ENCODE measurements at places on chromosomes 5 and 9.

DNA sequence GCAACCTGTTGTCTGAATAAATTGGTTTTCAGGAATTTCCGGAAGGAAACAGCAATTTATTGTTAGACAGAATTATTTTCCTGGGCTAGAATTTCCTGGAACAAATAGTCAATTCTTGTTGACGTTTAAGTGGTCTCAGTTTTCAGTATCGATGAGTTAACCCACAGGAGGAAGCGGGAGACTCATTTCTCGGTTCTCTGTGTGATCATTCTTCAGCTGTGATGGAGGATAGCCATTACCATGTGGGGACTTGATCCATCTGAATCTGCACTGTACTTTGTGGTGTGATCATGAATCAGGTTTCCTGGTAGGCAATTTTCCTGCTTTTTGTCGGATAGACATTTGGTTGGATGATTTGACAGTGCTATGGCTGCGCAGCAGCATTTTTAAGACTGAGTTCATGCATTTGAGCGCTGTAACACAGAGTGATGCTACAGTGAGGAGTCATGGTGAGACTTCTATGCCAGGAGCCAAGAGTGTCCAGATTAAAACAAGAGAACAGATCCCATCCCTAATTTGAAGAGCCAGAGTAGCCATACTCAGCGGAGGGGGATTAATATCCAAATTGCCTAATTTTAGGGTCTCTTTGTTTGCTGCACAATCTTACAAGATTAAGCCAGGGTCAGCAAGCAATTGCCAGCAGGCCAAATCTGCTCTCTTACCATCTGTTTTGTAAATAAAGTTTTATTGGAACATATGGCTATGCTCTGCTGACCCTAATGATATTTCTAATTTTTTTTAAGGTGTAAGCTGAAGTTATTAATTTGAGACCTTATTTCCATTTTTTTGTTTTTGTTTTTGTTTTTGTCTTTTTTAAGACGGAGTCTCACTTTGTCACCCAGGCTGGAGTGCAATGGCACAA is 355.9 kb downstream of the RAB3C start:
- DNase-seq: no peak

DNA sequence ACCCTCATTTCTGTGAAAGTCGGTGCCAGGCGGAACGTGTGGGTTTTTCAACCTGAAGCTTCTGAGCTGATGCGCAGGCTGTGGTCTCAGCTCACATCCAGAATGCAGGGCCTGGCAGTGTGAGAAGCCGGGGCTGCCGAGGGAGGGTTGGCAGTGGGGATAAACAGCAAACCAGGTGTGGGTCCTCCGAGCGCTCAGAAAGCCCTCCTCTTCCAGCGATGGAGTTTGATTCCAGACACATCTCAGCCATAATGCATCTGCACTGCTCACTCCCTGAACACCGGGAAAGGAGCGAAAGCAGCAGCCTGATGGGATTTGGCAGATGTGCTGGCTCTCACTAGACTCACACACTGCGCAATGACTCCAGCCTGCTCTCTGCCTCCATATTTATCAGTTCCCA is 280.1 kb downstream of the HSPA4 start:
- DNase-seq: no peak

GRCh38 chr9:76269789-76270188 is 124.4 kb downstream of the RFK start:
- DNase-seq: no peak

- DNase-seq: no peak
Measured at GRCh38 chr5:67577424-67577823, 380.8 kb upstream of the CD180 start.

GRCh38 chr5:123278284-123278683 is 144.9 kb downstream of the CEP120 start:
- DNase-seq: no peak

DNA sequence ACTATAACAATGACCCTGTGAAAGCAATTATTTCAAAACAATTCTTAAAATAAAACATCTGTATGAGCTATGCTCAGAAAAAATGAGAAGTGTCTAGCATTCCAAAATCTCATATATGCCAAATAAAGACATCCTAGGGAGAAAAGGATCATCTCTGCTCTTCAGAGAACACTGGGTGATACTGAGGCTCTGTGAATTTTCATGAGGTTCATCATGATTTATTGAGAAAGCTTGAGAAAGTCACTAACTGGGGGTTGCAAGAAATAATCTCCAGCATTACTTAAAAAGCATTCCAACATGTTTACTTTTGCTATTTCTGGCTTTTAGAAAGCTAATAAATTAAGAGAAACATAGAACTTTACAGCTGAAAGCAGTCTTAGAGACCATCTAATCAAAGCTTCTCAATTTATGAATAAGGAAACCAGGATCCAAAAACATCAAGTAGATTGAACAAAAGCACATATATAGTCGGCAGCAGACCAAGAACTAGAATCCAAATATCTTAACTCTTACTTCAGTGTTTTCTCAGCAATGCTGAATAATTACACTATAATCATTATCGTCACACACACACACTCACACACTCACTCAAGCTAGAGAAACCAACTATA is 372.8 kb downstream of the NR2F1-AS1 start:
- no peak for DNase-seq

DNA sequence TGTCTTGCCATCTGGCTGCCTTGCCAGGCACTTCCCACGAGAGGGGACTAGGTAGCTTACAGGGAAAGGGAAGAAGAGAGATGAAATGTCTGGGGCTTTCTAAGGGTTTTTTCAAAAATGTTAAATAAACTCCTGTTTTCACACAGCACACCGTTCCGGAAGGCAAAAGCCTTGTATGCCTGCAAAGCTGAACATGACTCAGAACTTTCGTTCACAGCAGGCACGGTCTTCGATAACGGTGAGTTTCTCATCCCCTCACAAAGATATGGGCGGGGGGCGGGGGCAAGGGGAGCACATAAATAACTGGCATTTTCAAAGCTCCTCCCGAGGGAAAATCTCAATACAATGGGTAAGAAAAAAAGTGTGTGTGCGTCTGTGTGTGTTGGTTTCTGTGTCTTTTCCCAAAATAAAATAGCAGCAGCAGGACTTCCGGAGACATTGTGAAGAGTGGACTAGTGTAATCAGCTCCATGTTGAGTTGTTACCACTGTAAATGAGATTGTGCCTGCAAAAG is 189.6 kb downstream of the NR3C1 start:
- DNase-seq: no peak

DNA sequence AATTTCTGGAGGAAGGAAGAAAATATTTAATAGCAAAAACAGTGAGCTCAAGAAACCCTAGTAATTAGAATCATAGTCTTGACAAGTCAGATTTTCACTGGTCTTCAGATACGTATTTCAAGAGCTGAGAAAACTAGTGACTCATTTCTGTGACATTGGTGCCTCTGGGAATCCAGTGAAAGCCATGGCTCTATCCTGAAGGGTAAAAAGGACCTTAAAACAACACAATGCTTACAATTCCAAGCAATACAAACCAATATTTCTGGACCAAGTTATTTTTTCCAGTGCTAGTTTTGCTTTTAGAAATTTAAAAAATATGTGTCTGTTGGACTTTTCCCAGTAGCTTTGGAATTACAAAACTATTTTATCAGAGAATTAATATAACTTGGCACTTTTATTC is 140.3 kb downstream of the LPAR1 start:
- DNase-seq: no peak

- no peak for DNase-seq
Measured at GRCh38 chr5:32462618-32463017, 18.1 kb upstream of the ZFR start.

- DNase-seq: no peak
Measured at GRCh38 chr5:6453937-6454560, 5.4 kb downstream of the UBE2QL1 start.

GRCh38 chr9:97301974-97302373 is 5.5 kb upstream of the CCDC180 start:
- DNase-seq: no peak

- no peak for DNase-seq
Measured at GRCh38 chr5:27963050-27963783, 924.8 kb upstream of the CDH9 start.

GRCh38 chr9:136729144-136729543 is 13.6 kb downstream of the LCN10 start:
- no peak for DNase-seq

DNA sequence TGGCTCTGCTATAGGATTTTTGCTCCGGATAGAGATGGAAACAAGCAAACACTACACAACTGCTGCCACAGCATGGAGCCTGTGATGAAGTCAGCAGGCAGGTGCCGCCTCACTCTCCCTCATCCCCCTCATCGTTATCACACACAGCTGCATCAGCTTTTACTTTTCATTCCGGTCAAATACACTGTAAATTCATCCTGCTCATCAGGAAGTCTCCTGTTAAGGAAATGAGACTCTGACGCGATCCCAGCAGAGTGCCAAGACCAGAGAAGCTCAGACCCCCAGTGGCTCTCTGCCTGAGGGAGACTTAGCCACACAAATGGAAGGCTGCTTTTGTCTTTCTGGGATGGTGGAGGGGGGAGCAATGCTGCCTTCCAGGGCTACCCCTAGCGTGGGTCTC is 270.2 kb downstream of the ELAVL2 start:
- DNase-seq: no peak

DNA sequence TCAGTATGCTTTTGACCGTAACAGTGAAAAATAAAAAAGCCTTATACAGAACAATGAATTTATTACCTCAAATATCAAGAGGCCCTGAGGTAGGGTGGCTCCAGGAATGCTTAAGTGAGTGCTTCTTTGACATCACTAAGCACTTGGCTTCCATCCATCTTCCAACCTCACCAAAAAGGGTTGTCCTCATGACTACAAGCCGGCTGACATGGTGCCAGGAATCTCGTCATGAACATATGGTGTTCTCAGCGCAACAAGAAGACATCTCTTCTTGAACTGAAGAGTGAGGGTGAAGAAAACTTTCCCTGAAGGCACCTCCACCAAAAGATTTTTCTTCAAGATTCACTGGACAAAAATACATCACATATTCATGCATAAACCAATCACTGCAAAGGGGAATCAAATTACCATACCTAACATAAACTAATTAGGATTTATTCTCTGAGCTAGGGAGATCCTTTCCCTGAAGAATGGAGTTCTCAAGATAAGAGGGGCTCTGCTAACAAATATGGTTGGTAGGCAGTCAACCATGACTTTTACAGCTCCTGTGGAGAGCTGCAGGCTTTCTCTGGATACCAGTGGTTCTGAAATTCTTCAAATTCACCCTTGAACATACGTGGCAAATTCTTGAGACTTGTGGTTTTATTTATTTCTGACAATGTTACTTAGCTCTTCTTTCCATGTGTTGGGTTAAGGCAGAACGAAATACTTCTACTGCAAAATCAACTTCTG is 49.5 kb downstream of the AGXT2 start:
- DNase-seq: no peak

GRCh38 chr9:115553060-115553773 is 435.3 kb upstream of the TNC start:
- no peak for DNase-seq

DNA sequence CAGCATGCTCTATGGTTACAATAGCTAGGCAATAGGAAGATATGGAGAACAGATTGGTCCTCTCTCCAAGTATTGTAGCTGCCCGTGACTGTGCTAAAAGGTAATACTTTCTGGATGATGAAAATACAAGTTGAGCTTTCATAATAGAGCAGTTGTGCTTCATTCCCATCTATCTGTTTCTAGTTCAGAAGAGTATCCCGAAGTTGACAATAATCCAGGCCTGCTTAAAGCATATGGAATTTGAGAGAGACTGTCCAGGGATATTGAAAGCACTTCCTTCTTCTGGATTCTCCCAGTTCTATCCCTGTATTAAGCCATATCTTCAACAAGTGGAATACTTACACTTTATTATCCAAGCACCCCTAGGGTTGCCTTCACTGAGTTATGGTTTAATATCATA is 350.4 kb downstream of the EFNA5 start:
- DNase-seq: no peak

GRCh38 chr5:41892031-41892430 is 12.1 kb upstream of the RIMOC1 start:
- DNase-seq: no peak

GRCh38 chr9:3458806-3459475 is 66.9 kb downstream of the RFX3 start:
- no peak for DNase-seq

- no peak for DNase-seq
Measured at GRCh38 chr9:34463098-34463900, 4.7 kb downstream of the DNAI1 start.
